Left lobe of liver (tissue), 2 donors: ENCODE measurements at places on chromosomes 7 and 10.

GRCh38 chr10:73819081-73819480, 7.7 kb upstream of the NDST2 start:
- peak; percentile 44 for DNase-seq

GRCh38 chr7:28687537-28687936, 270.6 kb downstream of the TRIL start:
- no peak for DNase-seq

DNA sequence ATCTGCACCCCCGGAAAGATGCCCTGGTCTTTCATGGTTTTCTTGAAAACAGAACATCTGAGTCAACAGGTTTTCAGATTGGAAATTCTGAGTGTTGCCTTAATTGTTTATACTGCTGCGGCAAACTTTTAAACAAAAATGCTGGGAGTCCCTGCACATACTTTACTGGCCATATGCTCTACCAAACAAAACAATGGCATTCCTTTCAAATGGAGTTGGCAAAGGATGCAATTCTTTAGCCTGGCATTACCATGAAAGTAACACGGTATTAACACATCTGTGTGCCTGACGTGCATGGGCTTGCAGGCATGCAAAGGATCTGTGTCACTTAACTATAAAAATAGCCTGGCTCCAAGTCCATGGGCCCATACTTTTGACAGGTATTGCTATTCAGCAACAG, 4.2 kb downstream of the INHBA start:
- no peak for DNase-seq

GRCh38 chr10:24469993-24470392, 253.7 kb downstream of the ARHGAP21 start:
- DNase-seq: no peak

DNA sequence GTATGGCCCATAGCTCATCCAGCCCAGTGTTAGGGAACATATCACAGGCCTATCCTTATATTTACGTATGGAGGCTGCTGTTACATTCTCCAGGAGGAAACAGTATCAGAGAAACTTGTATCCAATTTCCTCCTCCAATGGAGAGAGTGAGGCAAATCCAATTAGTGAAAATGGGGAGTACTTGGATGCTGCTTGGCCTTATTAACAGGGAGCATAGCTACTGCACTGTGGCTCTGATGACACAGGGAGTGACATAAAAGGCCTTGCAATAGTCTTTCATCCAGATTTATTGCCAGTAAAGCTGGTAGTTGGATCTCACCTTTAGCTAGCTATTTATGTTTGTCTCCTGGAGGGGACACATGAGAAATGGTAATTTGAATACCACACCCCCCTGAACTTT, 313.2 kb upstream of the MTPN start:
- no peak for DNase-seq

DNA sequence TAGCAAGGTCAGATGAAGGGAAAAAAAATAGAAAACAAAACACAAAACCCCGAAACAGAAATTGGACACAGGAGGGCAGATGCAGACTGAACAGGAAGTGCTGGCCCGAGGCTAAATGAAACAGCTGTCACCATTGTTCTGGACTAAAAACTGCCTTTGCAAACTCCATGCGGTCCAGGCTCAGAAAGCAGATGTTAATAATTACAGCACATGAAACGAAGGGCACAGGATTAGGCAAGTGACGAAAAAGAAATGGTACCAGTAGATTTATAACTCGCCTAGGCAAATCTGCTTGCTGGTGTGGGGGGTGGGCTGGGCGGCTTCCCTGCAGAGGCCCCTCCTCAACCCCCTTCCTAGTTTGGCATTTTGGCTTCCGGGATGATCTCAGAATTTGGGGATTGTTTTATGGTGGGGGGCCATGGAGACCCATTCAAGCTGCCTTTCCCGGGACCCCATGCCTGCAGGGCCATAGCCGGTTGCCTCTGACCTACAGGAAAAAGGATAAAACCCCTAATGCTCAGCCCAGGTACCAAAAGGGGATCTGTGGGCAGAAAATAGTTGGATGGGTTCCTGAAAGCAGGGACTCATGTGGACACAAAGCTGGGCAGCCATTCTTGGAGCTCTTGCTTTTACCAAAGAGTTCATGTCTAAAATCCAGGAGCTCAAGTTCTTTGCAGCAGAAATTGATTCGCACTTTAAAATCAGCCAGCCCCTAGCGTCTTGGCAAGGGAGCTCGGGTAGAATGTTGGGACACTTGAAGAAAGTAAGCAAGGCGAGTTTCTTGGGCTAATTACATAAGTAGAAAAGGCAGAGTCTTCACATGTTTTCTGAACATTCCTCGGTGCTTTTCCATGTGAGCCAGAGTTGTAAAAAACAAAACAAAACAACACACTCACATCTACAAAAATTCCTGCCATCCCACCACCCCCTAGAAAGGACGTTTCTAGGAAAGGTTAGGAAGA, 39.0 kb upstream of the EMX2 start:
- DNase-seq: no peak

DNA sequence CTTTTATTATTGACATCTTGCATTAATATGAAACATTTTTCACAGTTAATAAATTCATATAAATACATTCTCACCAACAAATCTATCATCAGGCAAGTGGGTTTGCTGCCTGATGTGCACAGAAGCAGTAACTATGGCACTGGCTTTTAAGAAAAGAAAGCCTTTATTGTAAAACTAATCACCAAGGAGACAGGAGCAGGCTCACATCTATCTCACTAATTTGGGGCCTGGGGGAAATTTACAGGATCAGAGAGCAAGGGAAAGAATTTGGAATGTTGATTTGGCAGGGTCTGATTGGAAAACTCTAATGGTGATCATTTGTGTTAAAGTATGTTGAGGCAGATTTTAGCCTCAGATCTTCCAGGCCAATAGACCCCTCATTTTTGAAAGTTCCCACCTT, 605.7 kb downstream of the POM121L12 start:
- DNase-seq: no peak

DNA sequence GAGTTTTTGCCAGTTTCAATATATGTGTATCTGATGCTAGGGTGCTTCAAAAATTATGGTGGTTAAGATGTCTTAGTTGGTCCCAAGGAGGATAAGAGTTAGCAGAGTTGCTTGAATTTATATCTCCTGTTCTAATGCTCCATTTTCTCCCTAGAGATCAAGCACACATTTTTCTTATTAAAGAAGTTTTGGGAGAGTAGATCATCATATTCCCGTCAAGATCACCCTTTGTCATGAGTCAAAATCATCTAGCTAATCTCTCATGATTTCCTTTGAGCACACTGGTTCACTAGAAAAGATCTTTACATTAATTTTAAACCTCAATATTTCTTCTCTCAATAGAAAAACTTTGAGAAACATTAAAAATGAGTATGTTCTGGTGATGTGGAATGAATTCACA, 429.9 kb upstream of the SEMA3A start:
- no peak for DNase-seq

DNA sequence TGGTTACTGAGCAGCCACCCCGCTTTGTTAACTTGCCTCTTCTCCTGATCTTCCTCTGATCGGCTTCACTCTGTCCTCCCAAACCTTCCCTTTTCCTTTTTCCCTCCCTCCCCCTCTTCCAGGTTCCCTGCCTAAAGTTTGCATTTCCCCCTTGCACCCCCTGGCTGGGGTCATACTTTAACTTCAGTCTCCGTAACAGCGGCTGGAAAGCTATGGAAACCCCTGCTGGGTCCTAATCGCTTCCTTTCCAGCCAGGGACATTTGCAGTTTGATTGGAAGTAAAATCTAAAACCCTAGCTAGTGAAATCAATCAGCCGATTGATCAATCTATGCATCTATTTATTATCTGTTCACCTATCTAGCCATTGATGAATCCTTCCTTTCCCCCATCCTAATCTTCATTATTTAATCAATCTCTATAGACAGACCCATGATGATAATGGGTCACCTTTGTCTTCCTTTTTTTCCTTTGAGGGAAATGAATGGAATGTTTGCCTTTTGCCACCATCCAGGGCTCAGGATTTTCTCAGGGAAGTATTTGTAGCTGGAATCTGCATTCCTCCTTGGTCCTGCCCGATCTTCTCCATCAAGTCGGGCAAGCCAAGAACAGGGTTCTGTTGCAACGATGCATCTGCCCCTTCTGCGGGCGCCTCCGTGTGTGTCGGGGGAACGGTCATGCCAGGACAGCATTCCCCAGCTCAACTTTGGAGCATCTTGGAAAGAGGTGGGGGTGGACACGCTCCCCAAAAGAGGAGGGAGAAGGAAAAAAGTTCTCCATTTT, 8.8 kb downstream of the GATA3 start:
- no peak for DNase-seq

- DNase-seq: no peak
Observed at GRCh38 chr10:77328272-77328816, 309.3 kb downstream of the KCNMA1 start.

- DNase-seq: no peak
Observed at GRCh38 chr7:150429699-150430098, 20.7 kb upstream of the GIMAP8 start.

DNA sequence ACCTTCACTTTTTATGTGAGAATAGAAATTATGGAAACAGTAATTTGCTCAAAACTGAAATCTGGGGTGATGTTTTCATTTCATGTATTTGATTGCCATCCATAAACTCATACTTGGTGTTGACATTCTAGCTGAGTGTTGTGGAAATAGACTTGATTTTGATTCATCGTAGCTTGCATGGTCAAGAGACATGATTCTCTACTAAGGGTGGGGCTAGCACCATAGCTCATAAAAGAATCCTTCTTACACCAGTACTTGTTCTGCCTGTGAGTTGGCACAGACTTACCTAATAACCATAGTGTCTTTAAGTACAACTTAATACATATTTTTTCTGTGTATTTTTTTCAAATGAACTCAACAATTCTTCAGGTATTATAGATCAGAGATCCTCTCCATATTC, 36.6 kb downstream of the RAB18 start:
- DNase-seq: no peak

DNA sequence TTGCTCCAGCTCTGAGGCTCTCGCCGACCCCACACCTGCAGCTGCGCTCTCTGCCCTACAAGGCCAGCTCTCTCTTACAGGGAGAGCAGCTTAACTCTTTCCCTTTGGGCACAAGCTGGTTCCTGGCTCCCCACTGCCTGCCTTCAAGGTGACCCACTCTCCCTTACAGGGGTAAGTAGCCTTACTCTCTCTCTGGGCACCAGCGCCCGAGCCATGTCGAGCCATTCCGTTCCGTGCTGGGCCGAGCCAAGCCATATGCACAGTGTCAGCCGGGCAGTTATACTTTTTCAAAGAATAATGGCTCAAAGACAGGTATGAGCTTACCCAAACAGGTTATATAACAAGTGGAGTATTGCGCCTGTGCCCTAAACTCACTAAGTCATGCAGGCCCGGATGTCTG, 44.6 kb downstream of the VIM start:
- no peak for DNase-seq

DNA sequence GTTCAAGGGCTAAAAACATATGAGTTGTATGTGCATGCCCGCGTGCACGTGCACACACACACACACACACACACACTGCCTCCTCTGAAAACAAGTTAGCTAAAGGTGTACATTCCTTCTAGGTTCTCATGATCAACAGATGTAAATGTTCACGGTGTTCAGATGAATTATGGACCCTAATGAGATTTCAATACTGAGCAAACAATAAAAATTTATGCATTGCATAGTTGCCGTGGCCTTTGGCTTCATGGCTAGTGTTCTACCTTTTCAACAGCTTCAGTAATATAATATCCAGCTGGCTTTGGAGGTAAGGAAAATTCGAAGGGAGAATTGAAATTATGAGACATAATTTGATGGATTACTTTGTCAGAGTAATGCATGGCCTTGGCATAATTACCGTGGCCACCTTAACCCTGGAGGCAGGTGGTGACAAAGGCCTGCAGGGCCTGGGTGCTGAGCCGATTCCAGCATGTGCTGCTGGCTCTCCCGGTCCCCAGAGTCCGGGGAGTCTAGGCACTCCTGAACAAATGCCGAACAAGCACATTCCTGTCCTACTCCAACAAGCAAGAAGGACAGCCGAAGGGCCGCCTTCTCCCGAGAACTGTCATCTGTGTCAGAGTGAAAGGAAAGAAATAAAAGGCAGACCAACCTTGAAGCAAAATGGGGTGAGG, 166.6 kb upstream of the TCF7L2 start:
- DNase-seq: no peak

GRCh38 chr7:142789441-142789840, 18.7 kb downstream of the PRSS2 start:
- no peak for DNase-seq

DNA sequence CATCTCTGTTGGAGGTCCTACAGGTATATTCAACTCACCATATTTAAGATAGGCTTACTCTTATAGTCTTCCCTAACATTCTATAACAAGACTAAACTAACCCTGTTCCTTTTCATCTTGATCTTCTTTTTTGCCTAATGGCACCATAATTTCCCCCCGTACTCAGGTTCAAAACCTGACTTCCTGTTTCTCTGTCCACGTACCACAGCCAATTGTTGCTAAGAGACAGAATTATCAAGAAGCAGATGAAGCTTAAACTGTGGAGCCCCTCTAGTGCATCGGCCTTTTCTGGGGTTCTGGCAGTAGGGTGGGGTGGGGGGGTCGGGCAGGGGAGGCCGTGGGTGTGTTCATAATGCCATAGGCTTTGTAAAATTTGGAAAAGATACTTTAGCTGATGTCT, 109.2 kb downstream of the EVX1 start:
- no peak for DNase-seq

GRCh38 chr7:44964384-44964830, 14.4 kb downstream of the MYO1G start:
- no peak for DNase-seq

GRCh38 chr7:4747746-4748145, 27.7 kb upstream of the AP5Z1 start:
- DNase-seq: no peak

GRCh38 chr7:48058990-48059389, 23.6 kb downstream of the C7orf57 start:
- no peak for DNase-seq

GRCh38 chr7:37784015-37784414, 64.4 kb upstream of the NME8 start:
- no peak for DNase-seq

- peak; percentile 52 for DNase-seq
Observed at GRCh38 chr7:50687096-50687495, 95.6 kb downstream of the GRB10 start.

- no peak for DNase-seq
Observed at GRCh38 chr7:122653685-122654084, 45.2 kb downstream of the RNF133 start.

- no peak for DNase-seq
Observed at GRCh38 chr7:144027974-144028373, 20.8 kb upstream of the OR2A5 start.

DNA sequence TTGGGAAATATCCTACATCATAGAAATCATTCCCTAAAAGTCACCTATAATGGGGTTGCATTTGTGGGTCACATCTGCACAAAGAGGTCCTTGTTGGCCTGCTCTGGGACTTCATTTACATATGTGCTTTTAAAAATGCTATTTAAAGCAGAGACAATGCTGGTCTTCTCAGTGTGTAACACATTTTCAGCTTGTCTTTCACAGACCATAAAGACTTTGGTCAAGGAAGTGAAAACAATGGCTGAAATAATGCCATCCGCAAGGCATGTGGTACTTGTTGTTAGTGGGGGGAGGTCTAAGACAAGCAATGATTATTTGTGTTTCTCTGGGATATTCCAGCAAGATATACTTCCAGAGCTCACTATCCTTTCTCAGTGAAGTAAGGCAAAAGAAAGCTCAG, 84.6 kb upstream of the PDLIM1 start:
- DNase-seq: no peak
